ENCODE measurements at places on chromosomes 5 and 9. TPM values are rescaled to one million over a fixed set of nuclear protein-coding genes. Genes with fewer than 3 reads are reported as not detected.

BTNL9 gene
- not detected for total RNA-seq

- no peak for DNase-seq
These were observed 6.3 kb downstream of the MYO10 start for GRCh38 chr5:16929831-16930230.

SELENOP gene
- 65.8 TPM for total RNA-seq

DNA sequence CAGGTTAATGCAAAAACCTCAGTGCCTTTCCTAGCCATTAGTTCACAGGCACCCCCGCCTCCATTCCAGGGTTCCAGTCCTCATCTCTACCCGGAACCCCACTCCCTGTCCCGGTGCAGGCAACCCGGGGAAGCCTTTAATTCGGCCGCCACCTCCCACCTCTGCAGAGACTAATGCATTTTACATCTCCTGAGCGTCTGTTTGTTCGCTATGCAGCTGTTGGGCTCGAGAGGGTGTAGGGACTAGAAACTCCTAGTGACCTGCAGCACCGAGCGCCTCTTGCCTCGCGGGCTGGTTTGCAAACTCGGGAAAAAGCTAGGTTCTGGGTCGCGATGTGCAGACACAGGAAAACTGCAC lies 3.6 kb downstream of the GDNF start:
- no peak for DNase-seq

GRCh38 chr5:154038261-154038706 lies 426 bp downstream of the FAM114A2 start:
- DNase-seq, result peak; percentile 9

GRCh38 chr9:75797085-75797580 lies 93.3 kb upstream of the PCSK5 start:
- DNase-seq, result no peak

ROR2 gene
- total RNA-seq, result 4.4 TPM

DNA sequence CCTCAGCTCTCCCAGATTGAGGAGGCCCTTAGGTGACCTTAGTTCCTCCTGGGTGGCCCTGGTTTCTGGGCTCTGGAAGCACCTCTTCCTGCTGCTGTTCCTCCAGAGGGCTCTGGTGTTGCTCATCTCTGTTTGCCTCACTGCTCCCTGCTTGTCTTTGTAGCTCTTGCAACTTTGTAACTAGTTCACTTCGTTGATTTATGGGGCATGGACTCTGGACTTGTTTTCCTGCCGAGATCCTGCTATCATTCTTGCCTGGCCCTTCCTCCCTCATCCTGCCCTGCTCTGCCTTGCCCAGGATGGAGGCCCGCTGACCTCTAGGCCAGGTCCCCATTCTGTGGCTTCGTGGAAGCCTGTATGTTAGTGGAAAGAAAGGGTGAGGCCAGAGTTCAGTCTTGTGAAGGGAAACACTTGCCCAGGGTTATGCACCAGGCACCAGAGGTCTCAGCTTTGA lies 169.3 kb downstream of the MACROH2A1 start:
- peak; percentile 32 for DNase-seq

DNA sequence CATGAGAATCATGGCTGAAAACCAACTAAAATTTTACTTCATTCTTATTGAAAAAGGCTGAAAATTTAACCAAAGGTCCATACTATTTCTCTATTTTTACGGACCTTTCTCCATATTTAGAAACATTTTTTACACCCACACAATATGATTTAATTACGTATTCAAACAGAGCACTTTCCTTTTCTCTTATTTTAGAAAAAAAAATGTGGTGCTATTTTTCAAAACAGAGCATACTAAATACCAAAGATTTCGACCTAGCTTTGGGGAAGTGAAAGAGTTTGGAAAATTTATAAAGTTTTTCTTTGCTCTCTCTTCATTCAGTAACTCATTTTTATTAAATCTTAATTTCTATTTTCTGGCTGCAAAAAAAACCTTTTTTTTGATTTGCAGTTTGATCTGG lies 38.1 kb downstream of the RNF145 start:
- DNase-seq, result no peak

All from renal cortical epithelial cell (primary cell).